ENCODE measurements at places on chromosomes 1 and 21. TPM values are rescaled to one million over a fixed set of nuclear protein-coding genes. Genes with fewer than 3 reads are reported as not detected.

DNA sequence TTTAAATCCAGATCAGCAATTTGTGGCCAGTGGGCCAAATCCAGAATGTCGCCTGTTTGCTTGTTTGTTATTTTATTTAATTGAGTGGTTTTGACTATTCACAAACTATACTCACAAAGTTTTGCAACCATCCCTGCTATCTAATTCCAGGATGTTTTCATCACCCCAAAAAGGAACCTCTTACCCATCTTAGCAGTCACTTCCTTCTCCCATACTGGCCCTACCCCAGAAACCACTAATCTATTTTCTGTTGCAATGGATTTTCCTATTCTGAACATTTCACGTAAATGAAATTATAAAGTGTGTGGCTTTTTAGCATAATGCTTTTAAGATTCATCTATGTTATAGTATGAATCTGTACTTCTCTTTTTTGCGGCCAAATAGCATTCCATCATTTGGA, 41.3 kb downstream of the WDTC1 start:
- DNase-seq: no peak

DNA sequence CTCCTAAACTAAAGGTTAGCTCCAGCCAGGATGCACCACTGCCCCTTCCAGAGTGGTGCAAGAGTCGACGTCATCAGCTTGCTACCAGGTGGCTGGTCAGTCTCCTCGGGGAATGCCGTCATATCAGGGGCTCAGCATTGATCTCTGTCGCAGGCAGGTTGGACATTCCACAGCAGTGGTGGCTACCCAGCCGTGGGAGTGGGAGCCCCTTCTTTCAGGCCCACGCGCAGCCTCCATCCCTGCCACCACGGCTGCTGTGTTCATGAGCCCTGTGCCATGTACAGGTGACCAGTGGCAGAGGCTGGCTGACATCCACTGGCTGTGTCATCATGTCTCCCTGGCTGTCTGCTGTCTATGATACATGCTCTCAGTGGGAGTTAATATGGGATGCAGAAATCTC, 25.5 kb downstream of the IL10RB start:
- no peak for DNase-seq

GRCh38 chr21:32463367-32463766, 50.9 kb downstream of the EVA1C start:
- DNase-seq: peak; percentile 51

GRCh38 chr1:160924791-160925651, 29.6 kb downstream of the ITLN2 start:
- no peak for DNase-seq

DNA sequence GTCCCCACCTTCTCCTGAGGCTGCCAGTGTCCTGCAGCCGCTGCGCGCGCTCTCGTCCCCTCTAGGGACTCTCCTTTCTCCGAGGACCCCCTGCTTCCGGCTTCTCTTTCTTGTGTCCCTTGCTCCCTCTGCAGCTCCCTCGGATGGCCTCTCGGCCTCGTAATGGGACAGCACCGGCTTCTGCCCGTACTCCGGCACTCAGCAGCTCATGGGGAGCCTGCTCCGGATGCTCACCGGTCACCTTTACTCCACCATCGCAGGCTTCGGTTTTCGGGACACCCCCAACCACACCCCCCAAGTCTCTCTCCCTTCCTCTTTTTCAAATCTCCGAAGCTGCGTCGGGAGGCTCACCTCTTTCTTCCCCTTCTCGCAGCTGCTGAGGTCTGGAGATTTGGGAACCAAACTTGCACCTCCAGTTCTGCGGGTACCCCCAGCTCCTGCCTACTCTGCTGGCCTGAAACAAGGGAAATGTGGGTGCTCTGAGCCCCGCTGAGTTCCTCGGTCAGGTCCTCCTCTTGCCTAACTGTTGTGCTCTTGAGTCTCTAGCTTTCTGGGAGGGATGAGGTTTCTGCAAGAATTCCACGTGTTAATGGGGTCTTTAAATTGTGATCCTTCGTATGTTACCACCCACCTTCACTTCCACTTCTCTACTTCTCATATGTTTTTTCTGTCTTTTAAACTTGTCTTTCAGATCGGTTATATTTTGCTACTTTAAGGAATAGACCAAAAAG, 930 bp downstream of the CDC14A start:
- peak; percentile 49 for DNase-seq

DNA sequence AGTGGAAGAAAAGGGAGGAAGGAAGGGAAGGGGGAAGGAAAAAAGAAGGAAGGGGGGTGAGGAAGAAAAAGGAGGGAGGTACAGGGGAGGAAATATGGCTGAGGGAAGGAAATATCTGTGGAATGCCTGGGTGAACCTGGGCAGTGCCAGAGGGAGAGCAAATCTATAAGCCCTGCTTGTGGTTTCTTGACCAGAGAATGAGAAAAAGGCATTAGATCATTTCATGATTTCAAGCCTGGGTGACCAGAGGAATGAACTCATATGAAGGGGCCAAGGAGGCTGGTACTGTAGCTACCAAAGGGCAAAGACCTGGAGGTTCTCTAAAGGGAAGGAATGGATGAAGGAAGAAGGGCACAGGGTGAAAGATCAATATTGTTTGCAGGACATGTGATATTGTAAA, 31.4 kb downstream of the GNG12 start:
- DNase-seq: peak; percentile 27

Gene TLCD4
- total RNA-seq: 5.3 TPM

Gene CLCA4
- not detected for total RNA-seq

Gene HES3
- not detected for total RNA-seq

Gene OPRD1
- total RNA-seq: not detected

Data from myocyte (in vitro differentiated cells).